Activated CD4-positive, alpha-beta T cell treated with anti-CD3 and anti-CD28 coated beads for 48 hours (primary cell): ENCODE measurements at places on chromosomes 4 and X.

DNA sequence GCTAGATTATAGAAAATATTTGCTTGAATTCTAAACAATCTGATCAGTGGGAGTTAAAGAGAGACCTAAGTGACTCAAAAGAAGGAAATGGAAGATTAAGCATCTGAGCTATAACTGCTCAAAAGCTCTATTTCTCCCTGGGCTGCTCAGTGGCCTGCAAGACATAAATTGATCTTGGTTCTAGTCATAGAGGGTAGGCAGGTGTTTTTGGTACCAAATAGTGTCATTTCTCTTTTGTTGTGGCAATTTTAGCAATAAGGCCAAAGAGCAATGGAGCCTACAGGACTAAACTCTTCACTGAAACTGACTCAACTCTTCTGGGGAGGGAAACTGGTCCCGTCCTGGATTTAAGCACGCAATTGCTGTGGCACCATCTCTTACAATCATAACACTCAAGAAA lies 33.9 kb upstream of the BMP2K start:
- no peak for DNase-seq

GRCh38 chrX:23822397-23822796 lies 39.4 kb downstream of the SAT1 start:
- no peak for DNase-seq

DNA sequence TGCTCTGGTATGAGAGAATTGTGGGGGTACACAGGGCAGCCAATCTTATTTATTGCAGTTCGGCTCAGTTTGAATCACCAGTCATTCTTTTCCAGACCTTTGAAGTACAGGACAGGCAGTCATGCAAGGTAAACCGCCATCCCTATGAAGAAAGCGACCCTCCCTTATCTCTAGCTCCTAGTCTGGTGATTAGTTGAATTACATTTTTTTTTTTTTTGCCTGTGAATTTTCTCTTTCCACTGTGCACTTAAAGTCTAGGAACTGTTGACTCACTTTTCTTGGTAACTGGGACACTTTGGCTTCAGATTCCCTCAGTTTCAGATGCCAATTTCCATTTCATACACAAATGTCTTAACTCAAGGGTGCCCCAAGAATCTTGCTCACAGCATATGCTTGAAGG lies 82.4 kb upstream of the FAM9C start:
- DNase-seq, result no peak

- DNase-seq, result no peak
Observed at GRCh38 chr4:41613386-41613785, 75.4 kb downstream of the LIMCH1 start.

DNA sequence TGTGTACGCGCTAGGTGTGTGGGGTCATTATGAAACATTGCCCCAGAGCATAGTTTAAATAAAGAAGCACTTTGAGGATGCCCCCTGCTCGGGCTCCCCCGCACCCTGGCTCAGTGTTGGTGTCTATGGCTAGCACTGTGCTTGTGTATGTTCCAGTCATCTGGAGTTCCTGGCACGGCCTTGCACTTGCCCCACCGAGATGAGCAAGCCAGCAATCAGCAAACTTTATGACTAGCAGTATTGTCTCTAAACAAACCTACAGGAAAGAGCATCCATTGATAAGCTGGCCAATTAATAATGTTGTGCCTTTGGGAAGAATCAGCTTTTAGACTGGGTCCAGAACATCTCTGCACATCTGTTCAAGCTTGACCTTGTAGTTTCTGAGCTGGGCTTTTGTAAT lies 707 bp upstream of the SHROOM4 start:
- DNase-seq, result no peak
